Activated T-cell treated with anti-CD3 and anti-CD28 coated beads, Interleukin-2, amount 50 U/mL, for 72 hours (primary cell): ENCODE measurements at places on chromosomes 2 and 18. TPM values are rescaled to one million over a fixed set of nuclear protein-coding genes. Genes with fewer than 3 reads are reported as not detected.

PIGN gene
- total RNA-seq: 28.2 TPM

NTSR2 gene
- not detected for total RNA-seq

ACMSD gene
- not detected for total RNA-seq

LRP2 gene
- 0.70 TPM for total RNA-seq

CRYBA2 gene
- total RNA-seq: not detected

SOWAHC gene
- 0.99 TPM for total RNA-seq

CCDC102B gene
- 3.3 TPM for total RNA-seq

GRCh38 chr2:69083235-69083748 is 70.3 kb downstream of the ANTXR1 start:
- no peak for DNase-seq
- no peak overlapping the region for H3K27ac ChIP-seq
- H3K36me3 ChIP-seq: no peaks in the 10 kb centered on the region
- H3K4me3 ChIP-seq: no peak overlapping the region
- no peaks in the 10 kb centered on the region for H3K4me1 ChIP-seq

DNA sequence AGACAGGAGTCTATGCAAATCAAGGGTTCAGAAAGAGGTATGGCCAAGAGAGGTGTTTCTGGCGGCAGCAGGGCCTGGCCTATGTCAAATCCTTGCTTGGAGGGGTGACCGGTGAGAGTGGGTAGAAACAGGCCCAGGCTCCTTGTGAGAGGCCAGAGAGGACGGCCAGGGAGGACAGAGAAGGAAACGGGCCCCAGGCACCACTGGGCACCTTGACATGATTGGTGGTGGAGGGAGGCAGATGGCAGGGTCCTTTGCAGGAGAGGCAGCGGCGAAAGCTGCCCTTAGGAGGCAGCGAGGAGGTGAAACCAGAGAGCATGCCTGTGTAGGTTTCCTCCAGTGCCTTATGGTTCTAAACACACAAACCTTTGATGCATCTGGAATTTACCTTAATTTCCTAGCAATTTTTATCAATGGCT is 6.2 kb downstream of the RAMP1 start:
- no peaks in the 10 kb centered on the region for H3K36me3 ChIP-seq
- no peak for DNase-seq
- H3K27me3 ChIP-seq: peaks cover 27% of the 10 kb centered on the region
- no peak overlapping the region for H3K4me3 ChIP-seq
- H3K27ac ChIP-seq: no peak overlapping the region

DNA sequence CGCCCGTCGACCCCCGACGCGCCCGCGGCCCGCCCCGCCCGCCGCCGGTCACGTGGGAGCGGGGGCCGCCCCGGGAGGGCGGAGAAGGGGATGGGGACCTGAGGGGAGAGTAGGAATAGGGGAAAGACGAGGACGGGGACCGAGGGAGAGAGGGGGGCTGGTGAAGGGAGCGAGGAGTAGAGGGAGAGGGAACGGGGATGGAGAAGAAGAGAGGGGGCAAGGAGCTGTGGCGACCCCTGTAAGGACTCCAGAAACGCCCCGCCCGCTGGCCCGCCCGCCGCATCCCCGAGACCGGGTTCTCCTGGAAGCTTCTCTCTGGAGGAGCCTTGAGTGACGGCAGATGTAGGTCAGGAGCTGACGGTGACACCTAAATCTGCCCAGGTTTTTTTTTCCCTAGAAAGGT is 615 bp downstream of the ADNP2 start:
- peak overlapping the region; percentile 81 for H3K4me3 ChIP-seq
- H3K4me1 ChIP-seq: peaks cover 66% of the 10 kb centered on the region
- peaks cover 7% of the 10 kb centered on the region for H3K36me3 ChIP-seq
- no peaks in the 10 kb centered on the region for H3K27me3 ChIP-seq

- peak overlapping the region; percentile 77 for H3K27ac ChIP-seq
- H3K27me3 ChIP-seq: no peaks in the 10 kb centered on the region
- no peak for DNase-seq
- H3K4me1 ChIP-seq: peaks cover 15% of the 10 kb centered on the region
Observed at GRCh38 chr2:232714969-232715368, 17.8 kb downstream of the GIGYF2 start.

GRCh38 chr2:15173501-15173900 is 387.6 kb downstream of the NBAS start:
- H3K4me3 ChIP-seq: no peak overlapping the region
- peaks cover 30% of the 10 kb centered on the region for H3K36me3 ChIP-seq
- H3K4me1 ChIP-seq: peaks cover 55% of the 10 kb centered on the region

GRCh38 chr2:97844311-97844859 is 131.0 kb downstream of the ZAP70 start:
- no peak overlapping the region for H3K27ac ChIP-seq
- DNase-seq: no peak
- no peaks in the 10 kb centered on the region for H3K27me3 ChIP-seq
- no peak overlapping the region for H3K4me3 ChIP-seq
- H3K36me3 ChIP-seq: peaks cover 1% of the 10 kb centered on the region

GRCh38 chr2:159200498-159200897 is 86.0 kb downstream of the WDSUB1 start:
- H3K27ac ChIP-seq: no peak overlapping the region
- peaks cover 10% of the 10 kb centered on the region for H3K4me1 ChIP-seq
- no peak for DNase-seq
- H3K27me3 ChIP-seq: no peaks in the 10 kb centered on the region

GRCh38 chr2:234029150-234029733 is 21.3 kb upstream of the SPP2 start:
- H3K27ac ChIP-seq: no peak overlapping the region
- peaks cover 4% of the 10 kb centered on the region for H3K36me3 ChIP-seq
- H3K4me3 ChIP-seq: no peak overlapping the region
- peaks cover 33% of the 10 kb centered on the region for H3K4me1 ChIP-seq

- no peak overlapping the region for H3K4me3 ChIP-seq
- H3K27me3 ChIP-seq: peaks cover 20% of the 10 kb centered on the region
- H3K36me3 ChIP-seq: peaks cover 2% of the 10 kb centered on the region
- no peak overlapping the region for H3K27ac ChIP-seq
Observed at GRCh38 chr2:8189316-8189715, 492.5 kb upstream of the ID2 start.

- H3K36me3 ChIP-seq: no peaks in the 10 kb centered on the region
- H3K27me3 ChIP-seq: no peaks in the 10 kb centered on the region
- no peak overlapping the region for H3K27ac ChIP-seq
- no peaks in the 10 kb centered on the region for H3K4me1 ChIP-seq
- no peak overlapping the region for H3K4me3 ChIP-seq
Observed at GRCh38 chr2:92072461-92073035, 2798.7 kb upstream of the TEKT4 start.

GRCh38 chr2:19363474-19363778 is 5.0 kb upstream of the OSR1 start:
- H3K27me3 ChIP-seq: peaks cover 61% of the 10 kb centered on the region
- no peaks in the 10 kb centered on the region for H3K36me3 ChIP-seq
- H3K4me1 ChIP-seq: peaks cover 32% of the 10 kb centered on the region
- no peak overlapping the region for H3K27ac ChIP-seq
- peak overlapping the region; percentile 96 for H3K4me3 ChIP-seq

DNA sequence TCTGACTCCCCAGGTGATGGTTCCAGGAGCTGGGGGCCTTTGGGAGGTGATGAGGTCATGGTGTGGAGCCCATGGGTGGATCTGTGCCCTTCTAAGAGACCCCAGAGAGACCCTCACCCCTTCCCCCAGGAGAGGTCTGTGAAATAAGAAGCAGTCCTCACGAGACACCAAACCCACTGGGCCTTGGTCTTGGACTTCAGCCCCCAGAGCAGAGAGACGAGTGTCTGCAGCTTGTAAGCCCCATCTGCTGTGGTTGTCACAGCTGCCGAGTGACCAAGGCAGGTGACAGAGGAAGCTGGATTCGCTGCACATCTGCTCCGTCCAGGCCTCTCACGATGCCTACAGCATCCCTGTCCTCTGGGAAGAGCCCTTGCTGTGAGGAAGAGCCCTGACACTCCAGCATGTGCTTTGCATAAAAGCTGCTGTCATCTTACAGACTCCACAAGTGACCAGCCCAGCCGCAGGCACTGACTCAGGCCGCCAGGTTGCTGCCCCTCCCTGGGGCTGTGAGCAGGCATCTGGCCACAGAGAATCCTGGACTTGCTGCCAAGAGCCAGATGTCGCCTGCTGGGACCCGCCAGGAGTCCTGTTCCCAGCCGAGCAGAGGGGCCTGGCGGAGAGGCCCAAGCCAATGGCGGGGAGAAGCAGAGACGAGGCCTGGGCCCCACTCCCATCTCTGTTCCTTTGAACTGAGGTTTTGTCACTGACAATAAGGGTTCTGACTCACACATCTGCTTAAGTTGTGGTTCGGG is 150.8 kb downstream of the PXDN start:
- DNase-seq: no peak
- no peaks in the 10 kb centered on the region for H3K4me1 ChIP-seq
- peaks cover 13% of the 10 kb centered on the region for H3K27me3 ChIP-seq
- no peak overlapping the region for H3K4me3 ChIP-seq
- no peak overlapping the region for H3K27ac ChIP-seq

DNA sequence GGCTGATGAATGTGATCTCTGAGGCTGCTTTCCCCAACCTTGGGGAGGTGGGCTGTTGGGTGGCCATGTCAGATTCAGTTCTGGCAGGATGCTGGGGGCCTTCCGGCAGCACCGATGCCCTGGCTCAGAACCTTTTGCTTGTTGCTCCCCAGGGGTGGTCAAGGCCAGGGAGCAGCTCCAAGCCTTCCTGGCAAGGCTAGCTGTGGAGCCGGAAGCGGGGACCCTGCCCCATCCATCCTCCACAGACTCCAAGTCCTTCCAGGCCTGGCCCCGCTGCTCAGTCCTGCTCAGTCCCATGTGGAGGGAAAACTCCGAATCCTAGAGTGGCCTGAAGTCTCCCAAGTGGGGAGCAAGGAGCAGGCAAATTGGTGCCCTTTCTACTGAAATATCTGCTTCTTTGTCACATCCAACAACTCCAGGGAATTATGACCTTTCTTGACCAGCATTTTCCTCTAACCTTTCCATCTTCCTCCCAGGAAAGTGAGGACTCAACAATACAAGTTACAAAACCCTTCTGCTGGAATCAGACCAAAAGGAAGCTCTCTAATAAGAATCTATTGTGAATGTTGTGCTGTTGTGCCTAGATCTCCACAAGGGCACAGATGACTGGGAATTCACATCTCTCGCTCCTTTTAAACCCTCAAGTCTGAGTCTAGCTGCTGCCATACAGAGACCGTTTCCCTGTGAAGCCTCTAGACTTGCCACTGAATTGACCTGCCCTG is 134.0 kb downstream of the MCFD2 start:
- peaks cover 5% of the 10 kb centered on the region for H3K36me3 ChIP-seq
- H3K4me3 ChIP-seq: no peak overlapping the region
- H3K4me1 ChIP-seq: no peaks in the 10 kb centered on the region
- no peak overlapping the region for H3K27ac ChIP-seq
- no peaks in the 10 kb centered on the region for H3K27me3 ChIP-seq
- DNase-seq: no peak

GRCh38 chr18:25310045-25310444 is 41.9 kb downstream of the ZNF521 start:
- no peak overlapping the region for H3K4me3 ChIP-seq
- no peak overlapping the region for H3K27ac ChIP-seq
- H3K4me1 ChIP-seq: no peaks in the 10 kb centered on the region
- H3K36me3 ChIP-seq: no peaks in the 10 kb centered on the region
- H3K27me3 ChIP-seq: peaks cover 5% of the 10 kb centered on the region

DNA sequence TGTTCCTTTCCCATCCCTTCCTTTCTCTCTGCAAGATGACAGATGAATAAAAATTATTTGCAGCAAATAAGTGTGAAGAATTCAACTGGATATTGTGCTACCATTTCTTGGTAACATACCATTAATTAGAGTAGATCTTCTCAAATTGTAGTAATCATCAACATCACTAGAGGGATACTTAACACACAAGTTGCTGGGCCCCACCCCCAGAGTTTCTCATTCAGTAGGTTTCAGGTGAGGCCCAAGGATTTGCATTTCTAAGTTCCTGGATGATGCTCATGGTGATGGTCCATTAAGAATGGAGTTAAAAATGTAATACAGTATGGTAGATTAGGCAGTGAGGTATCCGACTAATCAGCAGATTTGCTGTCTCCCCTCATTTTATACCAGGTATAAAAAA is 594.0 kb downstream of the ERBB4 start:
- no peaks in the 10 kb centered on the region for H3K36me3 ChIP-seq
- H3K4me1 ChIP-seq: no peaks in the 10 kb centered on the region
- H3K4me3 ChIP-seq: no peak overlapping the region
- no peaks in the 10 kb centered on the region for H3K27me3 ChIP-seq
- no peak overlapping the region for H3K27ac ChIP-seq

- peaks cover 4% of the 10 kb centered on the region for H3K36me3 ChIP-seq
- DNase-seq: peak; percentile 15
- H3K4me1 ChIP-seq: peaks cover 47% of the 10 kb centered on the region
- peak overlapping the region; percentile 82 for H3K4me3 ChIP-seq
Observed at GRCh38 chr2:85853499-85854165, 35.2 kb downstream of the ST3GAL5 start.

GRCh38 chr2:224711859-224712665 is 4.1 kb downstream of the CCDC195 start:
- no peak overlapping the region for H3K4me3 ChIP-seq
- H3K27ac ChIP-seq: no peak overlapping the region
- no peaks in the 10 kb centered on the region for H3K36me3 ChIP-seq
- no peak for DNase-seq
- H3K27me3 ChIP-seq: peaks cover 38% of the 10 kb centered on the region
- H3K4me1 ChIP-seq: no peaks in the 10 kb centered on the region

DNA sequence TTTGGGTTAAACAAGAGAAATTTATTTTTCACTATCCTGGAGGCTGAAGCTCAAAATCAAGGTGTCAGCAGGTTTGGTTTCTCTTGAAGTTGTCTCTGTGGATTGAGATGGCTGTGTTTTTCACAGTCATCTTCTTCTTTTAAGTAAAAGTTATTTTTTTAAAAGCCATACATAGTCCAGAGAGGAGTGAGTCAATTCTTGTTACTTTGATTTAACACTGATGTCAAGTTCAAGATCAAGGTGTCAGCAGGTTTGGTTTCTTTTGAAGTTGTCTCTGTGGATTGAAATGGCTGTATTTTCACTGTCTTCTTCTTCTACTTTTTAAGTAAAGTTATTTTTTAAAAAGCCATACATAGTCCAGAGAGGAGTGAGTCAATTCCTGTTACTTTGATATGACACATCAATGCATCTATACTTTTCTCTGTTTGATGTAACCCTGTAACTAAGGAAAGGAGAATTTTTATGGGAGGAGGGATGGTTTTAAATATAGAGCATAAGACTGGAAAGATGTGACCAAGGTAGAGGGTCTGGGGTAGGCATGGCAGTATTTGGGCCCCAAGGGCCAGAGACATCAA is 22.5 kb upstream of the RASGRP3 start:
- H3K36me3 ChIP-seq: peaks cover 6% of the 10 kb centered on the region
- no peak overlapping the region for H3K4me3 ChIP-seq
- no peak for DNase-seq
- no peaks in the 10 kb centered on the region for H3K27me3 ChIP-seq
- H3K4me1 ChIP-seq: no peaks in the 10 kb centered on the region
